ENCODE measurements at places on chromosomes 1 and 21.
A peak's percentile ranks its signal among the peaks of the same experiment; 100 is the strongest.

- DNase-seq, result no peak
Observed at GRCh38 chr1:206136241-206136640, 19.1 kb upstream of the AVPR1B start.

GRCh38 chr1:143691400-143691891, 280.3 kb downstream of the FAM72C start:
- peak; percentile 2 for DNase-seq

GRCh38 chr1:38153066-38153777, 106.6 kb upstream of the POU3F1 start:
- no peak for DNase-seq

DNA sequence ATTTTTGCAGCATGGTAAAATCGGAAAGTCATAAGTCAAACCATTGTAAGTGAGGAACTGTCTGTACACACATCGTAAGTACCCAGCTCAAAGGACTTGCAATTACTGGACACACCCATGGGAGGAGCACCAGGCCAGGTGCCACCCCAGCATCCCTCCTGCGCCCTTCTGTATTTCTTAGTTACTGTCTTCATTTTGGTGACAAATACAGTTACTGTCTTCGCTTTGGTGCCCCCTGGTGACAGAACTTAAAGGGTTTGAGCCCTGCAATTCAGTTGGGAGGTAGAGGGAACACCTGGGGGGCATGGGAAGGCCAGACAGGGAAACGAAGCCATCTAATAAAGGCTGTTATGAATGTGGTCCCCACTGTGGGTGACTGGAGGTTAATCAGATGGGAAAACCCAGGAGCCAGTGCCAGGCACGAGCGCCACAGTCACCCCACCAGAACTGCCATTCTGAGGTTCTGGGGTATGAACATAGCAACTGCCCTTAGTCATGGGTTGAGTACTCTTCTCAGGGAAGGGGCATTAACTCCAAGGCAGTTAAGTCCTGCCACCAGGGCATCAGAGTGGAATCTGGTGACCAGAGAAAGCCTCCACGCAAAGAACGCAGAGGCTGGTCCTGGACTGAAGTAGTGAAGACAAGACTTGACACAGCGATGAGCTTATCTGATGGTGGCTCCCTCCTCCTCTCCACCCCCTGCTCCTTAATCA, 612.9 kb downstream of the PTPRU start:
- DNase-seq, result peak; percentile 48

DNA sequence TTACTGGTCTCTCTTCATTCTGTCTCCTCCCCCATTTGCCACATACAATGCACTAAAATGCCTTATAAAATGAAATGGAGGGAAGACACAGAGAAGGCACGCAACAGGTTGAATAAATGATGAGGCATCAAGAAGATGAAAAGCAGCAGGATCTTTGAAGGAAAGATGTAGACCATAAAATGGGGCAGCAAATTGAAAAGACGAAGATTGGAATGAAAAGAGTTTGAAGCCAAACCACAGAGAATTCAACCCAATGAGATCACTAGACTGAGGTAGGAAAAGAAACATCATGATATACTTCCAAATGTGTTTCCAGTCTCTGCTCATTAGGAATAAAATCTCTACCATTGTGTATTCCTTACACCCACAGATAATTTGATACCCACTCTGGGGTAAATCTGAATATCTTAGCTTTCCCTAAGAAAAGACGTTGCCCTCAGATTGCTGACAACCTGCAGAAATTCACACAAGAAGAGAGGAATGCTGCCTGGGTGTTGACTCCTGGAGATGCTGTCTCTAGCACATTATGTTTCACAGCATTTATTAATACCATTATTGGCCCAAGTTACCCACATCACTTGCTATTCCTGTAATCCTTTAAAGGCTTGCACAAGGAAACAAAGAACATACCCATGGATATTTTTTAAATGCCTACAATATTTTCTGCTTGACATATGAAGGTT, 230.9 kb downstream of the LTN1 start:
- DNase-seq, result no peak

DNA sequence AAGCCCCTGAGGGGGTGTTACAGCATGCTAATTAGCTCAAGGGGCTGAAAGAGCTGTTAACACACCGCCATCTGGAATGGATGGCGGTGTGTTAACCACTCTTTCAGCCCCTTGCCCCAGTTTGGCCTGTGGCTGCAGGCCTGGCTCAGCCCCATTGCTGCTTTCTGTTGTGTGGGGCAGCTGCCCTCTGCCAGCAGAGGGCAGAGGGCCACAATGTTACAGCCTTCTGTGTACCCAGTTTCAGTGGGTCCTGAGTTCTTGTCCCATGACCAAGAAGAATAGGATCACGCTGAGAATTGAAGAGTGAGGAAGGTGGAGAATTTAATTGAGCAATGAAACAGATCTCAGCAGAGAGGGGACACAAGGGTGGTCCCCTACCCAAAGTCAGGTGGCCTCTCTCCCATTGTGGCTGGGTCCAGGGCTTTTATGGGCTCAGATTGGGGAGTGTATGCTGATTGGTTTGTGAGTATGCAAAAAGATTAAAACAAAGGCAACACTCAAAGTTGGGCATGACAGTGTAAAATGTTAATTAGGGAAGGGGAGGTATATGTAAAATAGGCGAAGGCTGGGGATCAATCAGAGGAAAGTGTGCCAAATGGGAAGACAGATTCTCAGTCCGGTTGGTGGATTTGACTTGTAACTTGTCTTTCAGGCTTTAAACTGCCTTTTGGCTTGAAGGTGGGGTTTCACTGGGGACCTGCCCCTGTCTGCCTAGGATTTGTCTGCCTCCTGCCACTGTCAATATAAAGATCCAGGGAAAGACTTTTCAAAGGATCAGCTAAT, 142.2 kb downstream of the RABGAP1L start:
- DNase-seq, result no peak

- DNase-seq, result no peak
Observed at GRCh38 chr1:222023025-222023424, 281.1 kb upstream of the DUSP10 start.

DNA sequence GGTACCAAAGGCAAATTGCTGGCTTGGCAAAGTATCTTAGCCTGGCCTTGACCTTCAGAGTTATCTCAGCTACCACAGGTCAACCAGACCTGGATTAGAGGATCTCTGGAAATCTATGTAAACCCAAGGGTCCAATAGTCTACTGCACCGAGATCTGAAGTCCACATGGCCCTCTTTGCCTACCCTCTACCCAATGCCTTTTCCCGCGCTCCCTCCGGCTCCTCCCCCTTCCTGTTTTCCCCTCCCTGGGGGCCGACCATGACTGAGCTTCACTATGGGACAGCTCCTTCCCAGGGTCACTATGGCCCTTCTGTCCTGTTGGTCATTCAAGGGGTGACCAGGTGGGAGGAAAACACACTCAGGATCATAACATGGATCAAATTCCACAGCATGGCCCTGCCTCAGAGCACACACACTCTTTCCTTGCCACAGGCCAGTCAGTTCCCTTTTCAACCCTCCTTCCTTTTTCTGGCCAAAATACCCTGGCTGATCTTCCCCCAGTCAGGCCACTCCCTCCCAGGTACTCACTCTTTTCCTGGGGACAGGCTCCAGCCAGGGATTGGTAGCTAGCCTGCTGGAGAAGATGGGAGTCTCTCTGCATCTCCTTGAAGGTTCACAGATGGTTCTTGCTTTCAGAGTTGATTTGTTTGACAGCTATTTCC, 19.1 kb upstream of the TMEM183A start:
- DNase-seq, result no peak

DNA sequence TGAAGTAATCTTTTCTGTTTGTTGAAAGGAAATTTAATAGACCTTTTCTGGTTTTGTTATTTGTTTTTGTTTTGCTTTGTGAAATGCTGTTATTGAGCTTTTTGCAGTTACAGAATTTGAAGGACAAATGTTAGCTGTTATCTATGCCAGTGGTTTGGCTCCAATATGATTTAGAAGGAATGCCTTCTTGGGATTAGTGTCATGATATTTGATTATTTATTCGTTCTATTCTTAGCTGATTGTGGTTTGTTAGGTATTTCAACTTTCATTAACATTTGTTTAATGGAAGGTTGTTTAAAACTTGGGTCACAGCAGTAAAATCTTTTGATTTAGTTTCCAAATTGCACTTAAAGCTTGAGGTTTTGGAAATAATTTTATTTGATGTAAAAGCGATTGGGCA, 33.5 kb downstream of the ADGRL2 start:
- DNase-seq, result no peak

GRCh38 chr1:203307641-203308126, 2.4 kb downstream of the BTG2 start:
- no peak for DNase-seq

DNA sequence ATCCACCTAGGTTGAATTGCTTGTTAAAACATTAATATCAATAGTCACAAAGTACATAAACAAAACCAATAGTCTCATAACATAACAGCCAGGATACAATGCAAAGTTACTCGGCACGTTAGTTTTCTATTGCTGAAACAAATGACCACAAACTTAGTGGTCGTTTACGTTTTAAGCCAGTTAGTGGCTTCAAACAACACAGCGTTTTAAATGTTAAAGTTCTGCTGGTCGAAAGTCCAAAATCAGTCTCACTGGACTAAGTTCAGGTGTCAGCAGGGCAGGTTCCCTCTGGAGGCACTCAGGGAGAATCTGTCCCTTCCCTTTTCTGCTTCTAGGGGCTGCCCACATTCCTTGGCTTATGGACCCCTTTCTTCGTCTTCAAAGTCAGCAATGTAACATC, 35.6 kb upstream of the ATP1A1 start:
- no peak for DNase-seq

- no peak for DNase-seq
Observed at GRCh38 chr1:206895325-206895724, 1.9 kb upstream of the IL24 start.

GRCh38 chr1:44407430-44408211, 2.6 kb downstream of the RNF220 start:
- no peak for DNase-seq

GRCh38 chr21:44057960-44058651, 46.0 kb downstream of the TRAPPC10 start:
- peak; percentile 44 for DNase-seq

DNA sequence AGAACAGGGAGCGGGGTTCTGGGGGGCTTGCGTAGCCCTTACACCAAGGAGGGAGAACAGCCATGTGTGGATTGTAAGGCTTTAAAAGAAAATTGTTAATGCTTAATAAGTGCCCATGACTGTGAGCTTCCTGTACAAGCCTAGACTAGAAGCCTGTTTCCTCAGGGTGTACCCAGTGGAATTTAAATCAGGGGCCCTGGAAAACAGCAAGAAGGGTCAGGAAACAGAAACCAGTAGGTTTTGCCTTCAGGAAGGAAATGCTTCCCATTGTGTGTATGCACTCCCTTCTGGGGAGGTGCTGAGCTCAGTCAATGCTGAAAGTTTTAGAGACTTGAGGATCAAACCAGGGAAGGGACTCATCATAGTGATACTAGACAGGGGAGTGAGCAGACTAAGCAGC, 12.7 kb downstream of the UTP11 start:
- no peak for DNase-seq

GRCh38 chr1:60342569-60342968, 269.0 kb upstream of the C1orf87 start:
- DNase-seq, result no peak

- no peak for DNase-seq
Observed at GRCh38 chr1:75392278-75392677, 218.6 kb downstream of the SLC44A5 start.

- DNase-seq, result no peak
Observed at GRCh38 chr1:90964444-90965035, 57.3 kb downstream of the ZNF644 start.

- DNase-seq, result no peak
Observed at GRCh38 chr1:213159376-213159775, 108.3 kb downstream of the RPS6KC1 start.

GRCh38 chr1:83764209-83764608, 234.7 kb downstream of the TTLL7 start:
- DNase-seq, result no peak

GRCh38 chr1:230821346-230821745, 47.0 kb downstream of the C1orf198 start:
- no peak for DNase-seq

- no peak for DNase-seq
Observed at GRCh38 chr1:247469141-247469535, 11.2 kb upstream of the OR2B11 start.

GRCh38 chr1:59692591-59692990, 122.2 kb upstream of the HOOK1 start:
- DNase-seq, result no peak

DNA sequence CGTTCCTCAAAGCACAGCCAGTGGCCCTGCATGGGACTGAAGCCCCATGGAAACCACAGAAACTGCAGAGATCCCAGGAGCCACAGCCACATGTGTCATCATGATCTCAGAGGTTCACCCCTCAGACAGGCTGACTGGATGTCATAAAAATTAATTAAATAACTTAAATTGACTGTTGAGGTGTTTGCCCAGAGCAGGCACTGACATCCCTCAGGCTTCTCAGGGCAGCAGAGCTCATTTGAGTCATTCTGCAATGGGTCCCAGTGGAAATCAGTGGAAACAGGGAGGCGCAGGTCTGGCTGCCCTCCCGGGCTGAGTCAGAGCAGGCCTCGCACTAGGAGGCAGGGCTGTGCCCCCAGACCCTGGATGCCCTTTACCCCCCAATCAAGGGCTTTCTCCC, 135.1 kb downstream of the CDC7 start:
- no peak for DNase-seq

DNA sequence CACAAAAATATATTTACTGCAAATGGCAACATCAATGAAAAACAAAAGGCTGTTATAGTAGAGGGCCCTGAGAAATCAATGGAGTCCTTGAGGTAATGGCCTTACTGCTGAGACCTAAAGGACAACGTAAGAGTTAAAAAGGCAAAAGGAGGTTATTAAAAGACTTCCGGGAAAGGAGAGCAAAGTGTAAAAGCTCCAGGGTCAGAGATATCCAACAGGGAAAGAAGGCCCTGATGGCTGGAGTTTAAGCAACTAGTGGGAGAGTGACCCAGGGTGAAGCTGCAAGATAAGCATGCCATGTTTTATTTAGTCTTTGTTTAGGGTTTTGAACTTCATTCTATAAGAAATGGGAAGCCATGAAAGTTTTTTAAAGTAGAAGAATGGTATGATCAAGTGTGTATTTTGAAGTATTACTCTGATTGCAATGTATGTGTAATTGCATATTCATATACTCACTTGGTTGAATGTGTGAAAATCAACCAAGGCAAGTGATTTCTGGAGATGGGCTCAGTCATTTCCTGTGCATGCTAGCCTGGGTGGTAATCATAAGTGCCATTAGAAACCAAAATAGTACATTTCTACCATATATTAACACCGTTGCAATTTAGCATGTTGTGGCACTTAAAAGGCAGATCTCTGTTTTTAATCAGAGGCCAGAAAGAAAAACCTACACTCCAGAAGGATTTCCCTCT, 5.3 kb upstream of the DPYD start:
- DNase-seq, result no peak

- no peak for DNase-seq
Observed at GRCh38 chr1:200610846-200611245, 9.7 kb downstream of the KIF14 start.

GRCh38 chr1:160460214-160460642, 59.9 kb downstream of the VANGL2 start:
- peak; percentile 39 for DNase-seq

GRCh38 chr1:54436826-54437225, 30.6 kb upstream of the SSBP3 start:
- DNase-seq, result no peak

GRCh38 chr1:72186733-72187307, 95.5 kb downstream of the NEGR1 start:
- no peak for DNase-seq

- no peak for DNase-seq
Observed at GRCh38 chr1:16138772-16139221, 17.1 kb downstream of the EPHA2 start.
